Astrocyte (in vitro differentiated cells and primary cell): ENCODE measurements at places on chromosomes 7 and 10. TPM values are rescaled to one million over a fixed set of nuclear protein-coding genes. Genes with fewer than 3 reads are reported as not detected.

The VPS37D gene
- 2.9 and 3.6 TPM in 2 replicates for total RNA-seq

The C7orf33 gene
- not detected in 2 replicates for total RNA-seq

The SSMEM1 gene
- not detected in 2 replicates for total RNA-seq

- no peak overlapping the region for H3K27ac ChIP-seq
- no peak for DNase-seq
- H3K36me3 ChIP-seq, result no peaks in the 10 kb centered on the region
- H3K4me3 ChIP-seq, result no peak overlapping the region
Observed at GRCh38 chr7:108244110-108244509, 113.9 kb upstream of the LAMB4 start.

DNA sequence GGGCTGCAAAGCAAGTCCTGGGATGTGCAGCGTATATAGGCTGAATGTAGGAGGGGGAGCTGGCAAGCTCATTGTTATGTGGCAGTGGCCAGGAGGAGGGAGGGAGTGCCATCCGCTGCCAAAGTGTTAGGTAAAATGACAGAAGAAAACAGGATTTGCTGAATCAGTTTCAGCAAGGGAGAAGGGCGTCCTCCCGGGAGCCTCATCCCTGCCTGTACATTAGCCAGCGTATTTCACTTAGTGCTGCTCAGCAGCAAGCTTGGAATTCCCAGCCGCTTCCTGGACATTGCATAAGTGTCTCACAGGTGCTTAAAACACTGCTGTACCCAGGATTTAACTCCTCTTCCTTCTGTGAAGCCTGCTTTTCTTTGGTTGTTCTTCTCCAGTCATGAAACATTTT is 2.5 kb downstream of the NIPSNAP2 start:
- no peaks in the 10 kb centered on the region for H3K36me3 ChIP-seq
- no peak overlapping the region for H3K4me3 ChIP-seq
- no peak for DNase-seq
- H3K4me1 ChIP-seq, result peaks cover 7% of the 10 kb centered on the region
- no peak overlapping the region for H3K27ac ChIP-seq

DNA sequence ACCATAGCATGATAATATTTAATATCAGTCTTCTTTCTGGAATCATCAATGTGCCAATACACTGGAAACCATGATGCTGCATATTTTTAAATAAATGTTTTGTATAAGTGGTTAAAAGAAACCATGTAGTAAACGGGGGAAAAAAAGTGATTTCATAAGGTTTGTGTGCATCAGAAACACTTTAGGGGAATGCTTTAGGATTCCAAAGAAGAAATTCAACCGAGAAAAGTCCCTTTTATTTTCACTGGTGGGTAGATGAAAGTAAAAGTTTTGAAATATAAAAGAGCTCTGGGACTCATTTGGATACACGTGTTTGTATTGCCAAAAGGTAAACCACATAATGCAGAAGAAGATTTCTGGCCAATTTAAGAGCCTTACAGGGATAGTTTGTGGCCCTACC is 11.9 kb upstream of the MACC1 start:
- H3K27me3 ChIP-seq, result no peaks in the 10 kb centered on the region
- no peaks in the 10 kb centered on the region for H3K36me3 ChIP-seq
- peaks cover 9% of the 10 kb centered on the region for H3K4me1 ChIP-seq
- no peak for DNase-seq
- no peak overlapping the region for H3K27ac ChIP-seq

DNA sequence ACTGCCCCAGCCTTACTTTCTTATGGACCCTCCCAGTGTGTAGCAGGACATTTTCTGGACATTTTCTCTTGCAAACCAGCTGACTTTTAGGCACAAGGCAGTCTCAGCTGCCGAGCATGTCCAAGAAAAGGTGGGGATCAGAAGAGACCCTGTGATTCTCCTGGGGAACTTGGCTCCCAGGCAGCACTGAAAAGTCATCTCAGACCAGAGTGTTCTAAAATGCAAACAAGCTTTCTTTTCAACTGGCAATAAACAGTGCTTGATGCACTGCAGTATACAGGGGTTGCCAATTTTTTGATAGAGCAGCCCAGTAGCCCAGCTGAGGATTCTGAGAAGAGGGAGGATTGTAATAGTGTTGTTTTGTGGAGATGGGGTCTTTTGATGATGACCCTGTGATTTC is 168.0 kb upstream of the PHYHIPL start:
- no peak overlapping the region for H3K27ac ChIP-seq
- no peaks in the 10 kb centered on the region for H3K27me3 ChIP-seq
- no peak overlapping the region for H3K4me3 ChIP-seq
- no peaks in the 10 kb centered on the region for H3K4me1 ChIP-seq
- H3K36me3 ChIP-seq, result no peaks in the 10 kb centered on the region
- no peak for DNase-seq

GRCh38 chr10:12819071-12819470 is 182.4 kb downstream of the CCDC3 start:
- no peak overlapping the region for H3K27ac ChIP-seq
- DNase-seq, result no peak
- H3K4me3 ChIP-seq, result no peak overlapping the region

GRCh38 chr10:6612371-6612770 is 32.3 kb upstream of the PRKCQ start:
- H3K27me3 ChIP-seq, result no peaks in the 10 kb centered on the region
- H3K4me3 ChIP-seq, result no peak overlapping the region
- no peak for DNase-seq
- no peaks in the 10 kb centered on the region for H3K36me3 ChIP-seq
- no peaks in the 10 kb centered on the region for H3K4me1 ChIP-seq
- H3K27ac ChIP-seq, result no peak overlapping the region

GRCh38 chr7:144641389-144642044 is 194.3 kb downstream of the TPK1 start:
- no peak overlapping the region for H3K27ac ChIP-seq
- H3K4me1 ChIP-seq, result no peaks in the 10 kb centered on the region
- no peaks in the 10 kb centered on the region for H3K36me3 ChIP-seq
- H3K27me3 ChIP-seq, result no peaks in the 10 kb centered on the region

- H3K27ac ChIP-seq, result no peak overlapping the region
- H3K4me1 ChIP-seq, result no peaks in the 10 kb centered on the region
- DNase-seq, result no peak
- H3K27me3 ChIP-seq, result no peaks in the 10 kb centered on the region
- no peak overlapping the region for H3K4me3 ChIP-seq
- H3K36me3 ChIP-seq, result peaks cover 7% of the 10 kb centered on the region
Observed at GRCh38 chr7:135179321-135179925, 8.9 kb upstream of the CYREN start.

DNA sequence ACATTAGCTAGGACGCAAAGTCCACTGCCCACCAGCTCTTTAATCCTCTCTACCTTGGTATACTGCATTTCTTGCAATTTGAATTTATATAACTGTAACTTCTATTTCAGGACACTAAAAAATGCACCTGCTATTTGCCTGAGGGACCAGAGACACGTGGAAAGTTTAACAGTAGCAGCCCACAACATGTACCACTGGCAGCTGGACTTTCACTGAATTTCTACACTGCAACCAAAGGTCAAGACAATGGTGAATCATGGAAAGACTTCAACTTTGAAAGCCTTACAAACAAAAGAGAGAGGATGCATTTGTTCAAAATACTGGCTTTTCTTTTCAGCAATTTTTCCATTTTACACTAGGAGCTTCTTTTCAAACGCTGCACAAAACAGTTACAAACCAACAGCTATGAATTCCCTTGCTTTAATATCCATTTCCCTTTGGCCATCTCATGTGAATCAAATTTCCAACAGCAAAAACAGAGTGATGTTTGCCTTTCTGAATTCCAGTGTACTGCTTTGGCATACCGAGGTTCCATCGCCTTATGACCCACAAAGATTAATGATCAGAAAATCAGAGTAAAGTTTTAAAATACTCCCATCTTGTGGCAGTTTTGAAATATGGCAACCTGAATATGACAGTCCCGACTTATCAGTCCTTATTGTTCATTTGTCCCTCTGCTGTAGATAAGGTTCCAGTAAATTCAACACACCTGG is 29.9 kb upstream of the HNRNPH3 start:
- no peaks in the 10 kb centered on the region for H3K27me3 ChIP-seq
- H3K4me1 ChIP-seq, result no peaks in the 10 kb centered on the region
- H3K36me3 ChIP-seq, result no peaks in the 10 kb centered on the region
- H3K27ac ChIP-seq, result no peak overlapping the region
- peak; percentile 60 for DNase-seq

DNA sequence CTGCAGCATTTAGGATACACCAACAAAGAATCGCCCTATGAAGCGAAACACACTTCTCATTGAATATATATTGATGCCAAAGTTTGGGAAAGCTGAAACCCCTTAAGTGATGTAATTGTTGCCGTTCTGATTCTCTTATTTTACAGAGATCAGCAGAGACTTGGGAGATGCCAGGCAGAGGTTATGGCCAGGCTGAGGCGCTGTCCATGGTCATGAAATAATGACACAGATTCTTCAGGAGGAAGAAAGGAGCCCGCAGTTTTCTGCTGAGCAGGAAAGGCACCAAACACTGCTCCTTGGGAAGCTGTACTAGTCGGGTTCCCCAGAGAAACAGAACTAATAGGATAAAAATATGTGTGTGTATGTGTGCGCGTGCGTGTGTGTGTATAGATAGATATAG is 566.0 kb downstream of the CALN1 start:
- no peaks in the 10 kb centered on the region for H3K4me1 ChIP-seq
- peaks cover under 1% of the 10 kb centered on the region for H3K27me3 ChIP-seq
- H3K27ac ChIP-seq, result no peak overlapping the region
- no peak for DNase-seq

GRCh38 chr10:26622891-26623290 is 74.6 kb upstream of the PDSS1 start:
- DNase-seq, result no peak
- peak overlapping the region; percentile 21 for H3K4me3 ChIP-seq
- no peaks in the 10 kb centered on the region for H3K27me3 ChIP-seq
- H3K36me3 ChIP-seq, result no peaks in the 10 kb centered on the region
- H3K27ac ChIP-seq, result no peak overlapping the region

DNA sequence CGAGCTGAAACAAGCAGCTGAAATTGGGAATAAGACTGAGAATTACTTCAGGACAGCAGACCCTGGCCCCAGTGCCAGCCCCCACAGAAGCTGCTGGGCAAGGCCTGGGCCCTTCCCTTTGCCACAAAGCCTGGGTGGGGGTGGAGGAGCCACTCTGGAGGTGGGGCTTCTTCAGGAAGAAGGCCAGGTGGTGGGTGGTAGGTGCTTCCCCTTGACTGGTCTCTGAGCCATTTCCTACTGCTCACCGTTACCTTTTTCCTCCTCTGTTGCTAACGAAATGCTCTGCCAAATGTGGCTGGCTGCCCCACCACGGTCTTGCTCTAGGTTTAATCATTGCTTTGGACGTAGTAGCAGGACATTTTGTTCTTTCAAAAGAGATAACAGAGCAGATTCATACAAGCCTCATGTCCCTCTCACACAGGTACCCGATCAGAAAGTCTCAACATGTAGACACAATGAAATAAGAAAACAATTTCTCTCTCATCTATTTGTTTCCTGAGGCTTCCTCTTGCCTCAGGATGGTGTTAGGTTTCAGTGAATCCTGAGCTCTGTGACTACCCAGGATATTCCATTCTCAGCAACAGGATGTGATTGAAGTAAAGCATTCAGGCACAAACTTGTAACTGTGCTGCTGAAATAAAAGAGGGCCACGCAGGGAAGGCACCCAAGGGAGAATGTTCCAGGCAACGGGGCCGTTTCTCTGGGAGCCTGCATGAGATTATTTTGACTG is 66.5 kb downstream of the WDR11 start:
- H3K4me1 ChIP-seq, result no peaks in the 10 kb centered on the region
- no peak overlapping the region for H3K4me3 ChIP-seq
- H3K27me3 ChIP-seq, result no peaks in the 10 kb centered on the region
- H3K36me3 ChIP-seq, result no peaks in the 10 kb centered on the region

DNA sequence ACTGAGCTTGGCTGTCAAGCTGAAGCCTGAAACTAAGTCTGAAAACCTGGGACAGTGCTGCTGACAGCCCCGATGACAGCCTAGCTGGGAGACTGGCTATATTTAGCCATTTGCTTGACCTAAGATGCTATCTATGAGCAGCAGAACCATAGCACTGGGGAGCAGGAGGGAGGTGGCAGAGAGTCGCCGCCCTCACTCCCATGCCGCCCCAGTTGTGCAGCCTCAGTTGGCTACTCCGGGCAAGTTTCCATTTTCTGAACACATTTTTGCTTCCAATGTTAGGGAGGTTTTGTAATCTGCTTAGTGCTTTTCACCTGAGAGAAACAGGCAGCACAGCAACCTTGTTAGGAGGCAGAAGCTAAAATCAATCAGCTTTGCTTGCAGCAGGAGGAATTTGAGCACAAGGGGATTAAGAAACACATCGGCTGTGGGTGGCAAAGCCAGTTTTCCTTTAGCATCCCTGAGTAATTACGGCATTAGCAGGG is 20.4 kb upstream of the C10orf71 start:
- H3K36me3 ChIP-seq, result no peaks in the 10 kb centered on the region
- H3K27ac ChIP-seq, result no peak overlapping the region
- DNase-seq, result no peak
- H3K4me3 ChIP-seq, result no peak overlapping the region
- no peaks in the 10 kb centered on the region for H3K4me1 ChIP-seq
- H3K27me3 ChIP-seq, result peaks cover 4% of the 10 kb centered on the region

DNA sequence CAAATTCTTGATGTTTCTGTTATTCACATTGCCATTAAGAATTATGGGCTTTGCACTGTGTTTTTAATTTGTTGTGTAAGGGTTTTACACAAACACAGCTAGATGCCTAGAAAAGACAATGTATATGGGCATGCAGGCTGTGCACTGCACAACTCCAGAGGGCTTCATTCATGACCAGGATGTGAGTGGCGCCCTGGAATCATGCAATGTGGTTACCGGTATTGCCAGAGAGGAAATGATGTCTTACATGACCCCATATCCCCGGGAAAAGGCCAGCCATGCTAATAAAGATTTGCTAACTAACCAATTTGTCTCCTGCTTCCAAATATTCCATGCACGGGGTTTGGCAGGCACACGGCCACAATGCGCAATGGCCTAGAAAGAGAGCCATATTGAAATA is 16.9 kb downstream of the KCNMA1 start:
- peaks cover 8% of the 10 kb centered on the region for H3K4me1 ChIP-seq
- no peaks in the 10 kb centered on the region for H3K27me3 ChIP-seq
- no peak for DNase-seq
- H3K27ac ChIP-seq, result no peak overlapping the region
- no peak overlapping the region for H3K4me3 ChIP-seq

- H3K27me3 ChIP-seq, result no peaks in the 10 kb centered on the region
- DNase-seq, result no peak
- H3K4me1 ChIP-seq, result peaks cover 9% of the 10 kb centered on the region
Observed at GRCh38 chr7:102277901-102278300, 8.8 kb upstream of the SH2B2 start.

- H3K27me3 ChIP-seq, result no peaks in the 10 kb centered on the region
- peak; percentile 39 for DNase-seq
- no peaks in the 10 kb centered on the region for H3K4me1 ChIP-seq
- no peak overlapping the region for H3K4me3 ChIP-seq
- no peaks in the 10 kb centered on the region for H3K36me3 ChIP-seq
Observed at GRCh38 chr10:90136731-90137316, 435.4 kb downstream of the KIF20B start.

- H3K27ac ChIP-seq, result no peak overlapping the region
- DNase-seq, result no peak
- no peaks in the 10 kb centered on the region for H3K36me3 ChIP-seq
- no peaks in the 10 kb centered on the region for H3K27me3 ChIP-seq
Observed at GRCh38 chr10:34112171-34112782, 702.8 kb downstream of the PARD3 start.

GRCh38 chr10:112759496-112759895 is 190.6 kb upstream of the TCF7L2 start:
- no peaks in the 10 kb centered on the region for H3K36me3 ChIP-seq
- DNase-seq, result no peak
- peaks cover 8% of the 10 kb centered on the region for H3K4me1 ChIP-seq
- no peak overlapping the region for H3K27ac ChIP-seq
- peaks cover 10% of the 10 kb centered on the region for H3K27me3 ChIP-seq

GRCh38 chr10:90148116-90148855 is 446.9 kb downstream of the KIF20B start:
- peak; percentile 86 for DNase-seq
- no peak overlapping the region for H3K27ac ChIP-seq
- no peak overlapping the region for H3K4me3 ChIP-seq
- H3K27me3 ChIP-seq, result no peaks in the 10 kb centered on the region
